MM.1S (cell line): ENCODE measurements at places on chromosomes 2 and 18.
A peak's percentile ranks its signal among the peaks of the same experiment; 100 is the strongest.

GRCh38 chr2:119574108-119574815 is 30.0 kb downstream of the CFAP221 start:
- DNase-seq: peak; percentile 74

- no peak for DNase-seq
These were observed 343.2 kb downstream of the ALK start for GRCh38 chr2:29578084-29578598.

DNA sequence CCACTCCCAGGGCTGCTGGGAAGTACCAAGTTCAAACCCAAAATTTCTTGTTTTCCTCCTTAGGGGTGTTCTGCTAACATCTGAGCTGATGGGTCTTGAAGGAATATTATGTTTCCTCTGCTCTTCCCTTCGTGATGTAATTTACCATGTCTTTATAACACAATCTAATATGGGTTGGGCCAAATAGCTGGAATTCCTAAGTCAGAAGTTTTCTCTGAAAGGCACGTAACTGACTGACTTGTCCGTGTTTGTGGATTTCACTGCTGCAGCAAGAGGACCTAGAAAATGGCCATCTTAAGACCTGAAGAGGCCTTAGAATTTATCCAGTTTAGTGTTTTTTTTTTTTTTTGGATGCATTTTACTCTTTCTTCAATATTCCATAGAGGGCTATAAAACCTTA is 256.7 kb downstream of the DCDC2C start:
- no peak for DNase-seq

GRCh38 chr2:176284461-176285049 is 15.3 kb downstream of the MTX2 start:
- no peak for DNase-seq

DNA sequence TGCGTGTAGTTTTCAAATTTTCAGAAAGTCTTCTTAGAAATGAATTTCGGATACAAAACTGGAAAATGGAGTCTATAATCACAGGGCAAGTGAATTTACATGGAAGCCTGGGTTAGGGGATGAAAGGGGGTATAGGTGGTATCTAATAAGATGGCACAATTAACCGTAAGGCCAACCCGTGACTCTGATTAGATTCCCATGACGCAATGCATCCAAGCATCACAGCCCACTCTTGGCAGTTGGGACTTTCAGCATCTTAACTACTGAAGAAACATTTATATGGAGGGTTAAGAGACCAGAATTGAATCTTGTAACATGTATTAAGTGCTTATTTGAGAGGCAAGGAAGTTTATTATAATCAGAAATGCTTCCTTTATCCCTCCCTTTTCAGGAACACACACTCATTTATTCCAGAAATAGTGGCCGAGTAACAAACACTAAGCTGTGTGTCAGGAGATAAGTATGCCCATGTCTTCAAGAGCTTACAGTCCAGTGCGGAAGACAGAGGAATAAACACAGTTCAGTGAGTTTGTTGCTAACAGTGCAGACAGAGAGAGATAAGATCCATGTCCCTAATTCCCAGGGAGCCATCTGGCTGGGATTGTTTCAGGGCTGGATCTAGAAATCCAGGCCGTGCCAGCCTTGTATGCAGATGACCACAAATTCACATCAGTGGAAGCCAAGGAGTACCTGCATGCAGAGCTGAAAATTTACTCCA is 151.2 kb downstream of the ANTXR1 start:
- DNase-seq: no peak

- DNase-seq: no peak
These were observed 92.9 kb downstream of the TWIST2 start for GRCh38 chr2:238940806-238941205.

GRCh38 chr2:22822835-22823234 is 562.1 kb upstream of the KLHL29 start:
- peak; percentile 25 for DNase-seq

DNA sequence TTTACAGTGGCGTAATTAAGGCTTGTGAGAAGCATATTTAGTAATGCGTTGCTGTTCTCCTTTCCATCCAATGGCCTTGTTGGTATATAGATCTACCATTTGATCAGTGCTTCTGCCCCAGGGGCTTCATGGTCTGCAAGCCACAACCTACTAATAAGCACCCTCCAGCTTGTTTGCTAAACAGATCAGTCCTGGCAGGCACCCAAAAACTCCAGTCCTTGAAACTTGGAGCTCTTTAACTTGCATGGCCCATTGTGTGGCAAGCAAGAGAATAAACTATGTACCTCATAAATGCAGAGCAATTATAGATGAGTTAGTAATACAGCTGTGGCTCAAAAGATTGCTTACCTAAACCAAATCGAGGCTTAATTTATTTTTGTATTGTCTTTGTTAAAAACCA is 158.5 kb downstream of the FTCDNL1 start:
- no peak for DNase-seq

DNA sequence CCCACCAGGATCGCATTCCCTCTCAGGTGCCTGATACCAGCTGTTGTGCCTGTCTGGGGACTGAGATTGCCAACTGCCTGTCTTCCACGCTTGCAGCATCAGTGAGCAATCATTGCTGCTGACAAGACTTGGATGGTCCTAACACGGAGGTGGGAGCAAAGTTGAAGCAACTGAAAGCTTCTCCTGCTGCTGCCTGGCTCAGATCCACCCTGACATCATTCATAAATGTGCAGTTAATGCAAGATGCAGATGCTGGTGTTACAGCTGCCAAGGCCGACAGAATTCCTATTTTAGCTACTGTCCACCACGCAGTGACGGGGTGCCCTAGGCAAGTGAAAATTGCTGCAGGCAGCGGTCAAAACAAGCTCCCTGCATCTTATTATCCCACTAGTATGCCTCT is 131.4 kb downstream of the VWC2L start:
- no peak for DNase-seq

- no peak for DNase-seq
These were observed 273.3 kb downstream of the TNS1 start for GRCh38 chr2:217729421-217730053.

- DNase-seq: no peak
These were observed 133.0 kb downstream of the CCDC178 start for GRCh38 chr18:33307520-33307919.

DNA sequence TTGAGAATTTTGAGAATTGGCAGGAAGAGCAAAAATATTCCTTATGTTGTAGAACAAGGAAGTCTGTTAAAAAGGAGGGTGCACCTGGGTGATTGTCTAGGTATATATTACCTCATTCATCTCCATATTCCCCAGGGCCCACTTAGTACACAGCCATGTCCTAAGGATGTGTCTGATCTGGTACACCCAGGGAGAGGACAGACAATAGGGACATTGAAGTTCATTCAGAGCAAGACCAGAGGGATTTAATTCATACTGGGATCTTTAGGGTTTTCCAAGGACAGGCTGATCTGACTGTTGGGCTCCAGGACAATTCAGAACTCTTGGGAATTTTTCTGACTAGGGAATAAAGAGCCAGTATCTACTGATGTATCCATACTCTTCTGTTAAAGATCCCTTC is 112.1 kb downstream of the PHLPP1 start:
- no peak for DNase-seq

DNA sequence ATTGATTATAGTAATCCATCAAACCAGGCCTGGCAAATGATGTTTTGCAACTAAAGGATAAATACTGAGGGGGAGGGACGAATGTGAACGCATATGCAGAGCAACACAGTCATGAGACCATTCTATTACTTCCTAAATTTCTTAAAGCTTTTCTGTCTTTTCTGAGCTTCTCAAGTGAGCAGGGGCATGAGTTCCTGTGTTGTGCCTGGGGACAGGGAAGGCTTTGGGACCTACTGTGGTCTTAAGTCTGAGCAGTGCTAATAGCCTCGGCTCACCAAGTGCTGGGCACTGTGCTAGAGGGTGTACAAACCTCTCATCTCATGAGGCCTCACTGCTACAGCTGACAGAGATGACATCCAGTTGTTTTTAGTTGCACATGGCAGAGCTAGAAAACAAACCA is 182.4 kb downstream of the NEDD4L start:
- DNase-seq: no peak

DNA sequence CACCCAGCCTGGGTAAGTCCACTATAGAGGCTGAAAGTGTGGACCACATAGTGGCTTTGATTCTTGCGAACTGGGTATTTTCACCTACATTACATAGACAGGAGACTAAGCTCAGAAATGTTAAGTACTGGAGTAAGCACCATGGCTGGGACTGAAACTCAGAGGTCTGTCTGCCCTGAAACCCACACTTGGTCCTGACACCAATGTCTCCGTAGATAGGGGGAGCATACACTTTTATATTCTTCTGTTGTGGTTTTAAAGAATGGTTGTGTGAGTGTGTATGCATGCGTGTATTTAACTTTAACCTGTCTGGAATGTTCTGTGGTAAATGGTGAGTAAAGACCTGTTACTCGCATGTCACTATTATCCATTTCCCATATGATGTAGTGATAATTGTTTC is 10.3 kb upstream of the NPPC start:
- peak; percentile 25 for DNase-seq

- peak; percentile 73 for DNase-seq
These were observed 96.8 kb downstream of the UBE2E3 start for GRCh38 chr2:181077128-181077709.

DNA sequence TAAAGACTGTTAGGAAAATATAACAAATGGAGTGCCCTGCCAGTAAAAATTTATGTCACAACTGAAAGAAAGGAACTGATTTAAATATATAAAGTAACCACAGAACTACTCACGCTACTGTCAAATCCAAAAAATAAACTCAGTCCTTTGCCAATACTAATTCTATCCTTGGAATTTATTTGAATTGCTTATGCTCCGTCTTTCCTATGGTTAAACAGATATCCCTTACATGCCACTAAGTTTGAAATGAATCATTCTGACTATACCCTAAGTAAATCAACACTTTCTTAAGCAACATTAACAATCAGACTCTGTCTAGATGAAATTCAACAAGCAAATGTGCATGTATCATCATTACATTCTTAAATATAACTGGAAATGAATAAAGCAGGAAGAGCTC is 9.8 kb downstream of the HNRNPLL start:
- no peak for DNase-seq

GRCh38 chr18:369224-370015 is 101.6 kb upstream of the THOC1 start:
- no peak for DNase-seq

DNA sequence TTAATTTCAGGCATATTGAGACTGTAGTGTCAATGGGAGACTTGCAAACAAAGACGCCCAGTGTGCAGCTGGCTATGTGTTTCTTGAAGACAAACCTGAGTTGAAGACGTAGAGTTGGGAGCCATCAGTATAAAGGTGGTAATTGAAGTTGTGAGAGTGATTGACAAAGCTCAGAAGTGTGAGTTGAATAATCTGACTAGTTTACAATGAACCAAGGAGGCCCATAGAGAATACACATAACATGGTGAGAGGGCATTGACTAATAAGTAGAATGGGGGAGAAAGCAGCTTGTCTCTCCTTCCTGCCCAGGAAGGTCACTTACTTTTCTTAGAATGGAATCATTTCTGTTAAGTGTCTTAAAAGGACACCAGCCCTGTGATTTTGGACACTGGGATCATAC is 14.1 kb downstream of the SP110 start:
- DNase-seq: no peak

DNA sequence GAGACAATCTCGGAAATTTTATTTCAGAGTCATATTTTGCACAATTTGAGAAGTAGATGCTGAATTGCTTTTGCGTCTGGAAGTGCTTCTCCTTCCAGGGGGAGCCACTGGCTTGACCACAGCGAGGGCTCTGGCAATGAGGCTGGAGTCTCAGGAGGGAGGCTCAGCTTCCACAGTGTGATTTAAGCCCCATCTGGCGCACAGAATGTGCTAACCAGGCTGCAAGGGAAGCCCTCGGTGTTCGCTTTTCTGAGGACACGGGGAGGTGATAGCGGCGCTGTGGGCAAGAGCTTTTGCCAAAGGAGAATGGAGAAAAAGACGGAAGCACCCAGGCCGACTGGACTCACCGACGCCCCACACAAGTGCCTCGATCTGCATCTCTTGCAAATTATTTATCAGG is 52.4 kb downstream of the ADI1 start:
- no peak for DNase-seq

DNA sequence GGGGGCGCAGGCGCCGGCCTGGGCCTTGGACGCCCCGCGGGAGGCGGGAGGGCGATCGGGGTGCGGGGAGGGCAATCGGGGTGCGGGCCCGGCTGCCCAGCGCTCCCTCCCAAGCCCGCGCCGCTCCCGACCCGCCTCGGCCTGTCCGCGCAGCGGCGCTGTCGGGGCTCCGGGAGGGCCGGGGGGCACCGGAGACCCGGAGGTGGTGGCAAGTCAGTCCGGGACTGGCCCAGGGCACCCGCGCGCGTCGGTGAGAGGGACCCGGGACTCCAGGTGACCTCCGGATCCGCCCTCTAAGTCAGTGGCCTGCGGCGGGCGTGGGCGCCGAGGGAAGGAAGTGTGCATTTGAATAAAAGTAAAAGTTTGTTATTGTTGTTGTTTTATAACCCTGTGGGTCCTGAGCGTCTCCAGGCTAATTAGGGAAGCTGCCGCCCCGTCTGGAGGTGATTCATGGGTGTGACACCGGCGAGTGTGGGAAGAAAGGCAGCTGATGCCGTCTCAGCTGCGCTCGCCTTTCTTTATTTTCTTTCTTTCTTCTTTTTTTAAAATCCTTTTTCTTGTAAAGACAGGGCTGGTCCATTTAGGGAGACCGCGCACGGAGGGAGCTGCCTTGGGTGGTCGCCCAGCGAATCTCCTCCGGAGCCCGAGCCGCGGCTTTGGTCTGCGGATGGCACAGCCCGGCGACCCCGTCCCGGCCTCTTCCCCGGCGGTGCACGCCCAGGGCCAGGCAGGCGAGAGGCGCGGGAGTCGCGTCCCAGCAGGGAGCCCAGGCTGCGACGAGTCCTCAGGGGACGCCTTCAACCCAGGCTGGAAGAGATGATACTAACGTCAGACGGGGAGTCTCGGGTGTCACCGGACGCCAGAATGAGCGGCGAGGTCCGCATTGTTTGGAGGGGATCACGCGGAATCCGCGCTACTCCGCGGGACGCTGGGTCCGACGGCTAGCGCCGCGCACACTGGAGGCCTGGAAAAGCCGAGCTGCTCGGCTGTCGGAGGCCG is 627 bp upstream of the CRACDL start:
- no peak for DNase-seq

- DNase-seq: no peak
These were observed 161.7 kb upstream of the TWIST2 start for GRCh38 chr2:238686223-238686622.

- no peak for DNase-seq
These were observed 2.6 kb upstream of the TMEFF2 start for GRCh38 chr2:192197357-192197756.

DNA sequence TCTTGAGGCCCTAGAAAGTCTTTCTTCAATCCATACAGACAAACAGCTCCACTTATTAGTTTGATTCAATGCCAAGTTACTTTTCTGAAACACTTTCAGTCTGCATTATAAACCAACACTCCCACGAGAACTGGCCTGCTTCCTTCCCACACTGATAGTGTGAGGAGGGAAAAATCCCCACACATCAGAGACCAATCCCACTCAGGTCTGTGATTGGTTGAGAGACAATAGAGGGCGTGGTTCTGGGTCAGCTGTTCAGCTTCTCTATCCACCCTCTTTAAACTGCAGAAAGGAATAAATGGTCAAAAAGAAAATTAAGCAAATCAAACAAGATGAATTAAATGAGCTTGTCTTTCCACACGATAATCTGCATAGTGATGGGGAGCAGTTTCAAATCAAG is 152.5 kb downstream of the NRP2 start:
- DNase-seq: no peak
